ENCODE measurements at places on chromosomes 6 and 20. TPM values are rescaled to one million over a fixed set of nuclear protein-coding genes. Genes with fewer than 3 reads are reported as not detected.
A peak's percentile ranks its signal among the peaks of the same experiment; 100 is the strongest.

The TBXT gene
- total RNA-seq = not detected

The SLC26A8 gene
- not detected for total RNA-seq

The IDH3B gene
- total RNA-seq = 64.3 TPM

The LY6G6D gene
- not detected for total RNA-seq

The FBXO5 gene
- 52.9 TPM for total RNA-seq

The MOCS1 gene
- total RNA-seq = 8.4 TPM

DNA sequence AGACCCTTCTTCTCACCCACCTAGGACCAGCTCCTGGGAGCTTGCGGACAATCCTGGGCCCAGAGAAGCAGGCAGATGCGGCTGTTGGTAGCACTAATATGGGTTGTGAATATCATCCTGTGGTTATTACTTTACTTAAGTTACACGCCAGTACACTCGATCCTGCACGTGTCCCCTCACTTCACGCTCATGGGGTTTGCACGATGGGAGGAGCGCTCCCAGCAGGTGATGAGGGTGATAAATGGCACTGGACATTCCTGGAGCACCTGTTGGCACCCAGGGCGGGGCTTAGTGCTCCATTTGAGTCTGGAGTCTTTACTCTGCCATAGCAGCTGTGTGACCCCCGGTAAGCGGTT is 335.1 kb downstream of the PREX1 start:
- DNase-seq = no peak

GRCh38 chr20:46151936-46152335 is 33.8 kb downstream of the CD40 start:
- DNase-seq = no peak

- DNase-seq = no peak
Observed at GRCh38 chr20:54127855-54128574, 45.8 kb downstream of the CYP24A1 start.

- DNase-seq = no peak
Observed at GRCh38 chr6:158570681-158570962, 10.7 kb downstream of the TMEM181 start.

- DNase-seq = peak; percentile 92
Observed at GRCh38 chr6:71468841-71469700, 180.5 kb downstream of the OGFRL1 start.

- DNase-seq = no peak
Observed at GRCh38 chr6:150967381-150967780, 101.9 kb downstream of the MTHFD1L start.

DNA sequence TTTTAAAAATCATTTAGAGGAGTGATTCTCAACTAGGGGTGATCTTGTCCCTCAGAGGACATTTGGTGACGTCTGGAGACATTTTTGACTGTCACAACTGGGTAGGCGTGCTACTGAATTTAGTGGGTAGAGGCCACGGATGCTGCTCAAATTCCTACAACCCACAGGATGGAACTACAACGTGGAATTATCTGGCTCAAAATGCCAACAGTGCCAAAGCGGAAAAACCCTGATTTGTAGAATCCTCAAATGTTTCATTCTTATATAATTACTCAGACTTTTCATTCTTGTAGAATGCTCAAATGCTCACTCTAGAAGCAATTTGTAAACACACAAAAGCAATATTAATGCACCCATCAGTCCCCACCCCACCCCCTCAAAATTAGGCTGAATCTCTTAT is 229.8 kb downstream of the ZMYND8 start:
- DNase-seq = peak; percentile 66

DNA sequence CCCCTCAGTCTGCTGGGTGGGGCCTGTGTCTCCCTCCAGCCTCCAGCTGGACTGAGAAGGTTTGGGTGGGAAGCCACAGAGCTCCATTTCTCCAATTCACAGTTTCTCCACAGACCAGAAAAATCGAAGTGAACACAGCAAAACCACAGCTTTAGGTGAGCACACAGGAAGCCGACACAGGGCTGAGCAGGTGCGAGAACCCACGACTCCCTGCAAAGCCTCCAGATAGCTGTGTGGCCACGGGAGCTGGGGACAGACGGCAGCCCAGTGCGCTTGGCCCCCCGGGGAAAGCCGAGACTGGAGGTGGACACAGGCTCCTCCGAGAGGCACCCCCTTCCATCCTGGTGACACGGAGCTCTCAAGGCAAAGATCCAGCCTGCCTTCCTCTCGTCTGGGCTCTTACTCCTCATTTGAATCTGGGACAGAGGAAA is 29.0 kb upstream of the MPC1 start:
- no peak for DNase-seq

GRCh38 chr20:50293284-50294139 is 102.9 kb downstream of the CEBPB start:
- DNase-seq = no peak

- DNase-seq = no peak
Observed at GRCh38 chr6:55969526-55969925, 94.1 kb upstream of the BMP5 start.

GRCh38 chr6:149493761-149494320 is 9.0 kb upstream of the ZC3H12D start:
- DNase-seq = no peak

DNA sequence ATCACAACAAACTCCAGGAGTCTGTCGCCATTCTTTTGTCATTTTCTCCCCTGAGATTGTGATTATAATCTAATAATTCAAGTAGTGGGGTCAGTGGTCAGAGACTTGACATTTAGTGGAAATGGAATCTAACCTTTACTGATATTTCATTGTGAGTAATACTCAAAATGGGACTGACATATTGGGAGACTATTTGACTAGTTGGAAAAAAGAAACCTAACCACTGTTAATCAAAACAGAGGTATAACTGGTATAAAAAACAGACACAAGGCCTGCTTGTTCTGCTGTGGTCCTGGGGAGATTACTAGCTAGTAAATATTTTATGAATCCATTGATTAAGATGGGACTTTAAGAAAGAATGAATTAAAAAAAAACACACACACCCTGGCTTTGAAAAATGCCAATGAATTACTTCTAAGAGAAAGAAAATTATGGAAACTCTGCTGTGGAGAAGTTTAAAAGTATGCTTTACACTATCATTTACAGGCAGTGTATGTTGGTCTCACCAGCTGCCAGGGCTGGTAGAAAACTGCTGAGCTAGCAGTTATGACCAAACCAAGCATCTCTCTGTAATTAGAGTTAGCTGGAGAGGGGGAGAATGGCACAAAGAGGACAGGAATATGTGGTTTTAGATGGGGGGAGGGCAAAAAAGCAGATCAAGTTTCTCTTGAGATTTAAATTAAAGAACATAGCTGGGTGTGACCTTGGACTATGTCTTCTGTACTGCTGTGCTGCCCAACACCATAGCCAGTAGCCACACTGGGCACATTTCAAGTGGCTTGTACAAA is 103.7 kb downstream of the FYN start:
- no peak for DNase-seq

DNA sequence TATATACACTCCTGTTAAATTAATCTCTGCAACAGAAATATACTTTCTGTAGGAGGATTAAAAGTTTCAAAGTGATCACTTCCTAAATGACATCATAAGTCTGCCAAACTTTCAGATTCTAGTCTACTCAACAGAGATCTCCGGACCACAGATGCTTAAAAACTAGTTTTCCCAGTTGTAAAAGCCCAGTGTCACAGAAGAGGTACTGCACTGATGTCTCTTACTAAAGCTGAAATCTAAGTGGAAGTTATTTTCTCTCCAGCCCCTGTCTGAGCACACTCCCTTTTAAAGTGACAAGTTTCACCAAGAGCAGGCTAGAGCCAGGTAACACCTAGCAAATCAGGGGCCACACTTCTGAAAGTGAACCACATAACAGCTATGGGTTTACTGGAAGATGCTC is 71.6 kb upstream of the DST start:
- DNase-seq = no peak

- DNase-seq = no peak
Observed at GRCh38 chr6:63597141-63598048, 25.1 kb downstream of the LOC128125822 start.
